ENCODE measurements at places on chromosomes 11 and 22.

GRCh38 chr11:114914231-114915005 lies 236.1 kb downstream of the NXPE2 start:
- DNase-seq, result no peak

DNA sequence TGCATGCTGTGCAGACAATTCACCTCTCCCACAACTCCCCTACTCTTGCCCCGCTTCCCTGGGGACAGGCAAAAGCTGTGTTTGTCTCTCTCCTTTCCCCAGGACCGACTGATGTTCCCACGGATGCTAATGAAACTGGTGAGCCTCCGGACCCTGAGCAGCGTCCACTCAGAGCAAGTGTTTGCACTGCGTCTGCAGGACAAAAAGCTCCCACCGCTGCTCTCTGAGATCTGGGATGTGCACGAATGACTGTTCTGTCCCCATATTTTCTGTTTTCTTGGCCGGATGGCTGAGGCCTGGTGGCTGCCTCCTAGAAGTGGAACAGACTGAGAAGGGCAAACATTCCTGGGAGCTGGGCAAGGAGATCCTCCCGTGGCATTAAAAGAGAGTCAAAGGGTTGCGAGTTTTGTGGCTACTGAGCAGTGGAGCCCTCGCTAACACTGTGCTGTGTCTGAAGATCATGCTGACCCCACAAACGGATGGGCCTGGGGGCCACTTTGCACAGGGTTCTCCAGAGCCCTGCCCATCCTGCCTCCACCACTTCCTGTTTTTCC lies 1.4 kb upstream of the MADD start:
- no peak for DNase-seq

- no peak for DNase-seq
Observed at GRCh38 chr11:47348859-47349258, 3.6 kb downstream of the MYBPC3 start.

GRCh38 chr11:33448461-33449130 lies 191.4 kb downstream of the HIPK3 start:
- DNase-seq, result no peak

DNA sequence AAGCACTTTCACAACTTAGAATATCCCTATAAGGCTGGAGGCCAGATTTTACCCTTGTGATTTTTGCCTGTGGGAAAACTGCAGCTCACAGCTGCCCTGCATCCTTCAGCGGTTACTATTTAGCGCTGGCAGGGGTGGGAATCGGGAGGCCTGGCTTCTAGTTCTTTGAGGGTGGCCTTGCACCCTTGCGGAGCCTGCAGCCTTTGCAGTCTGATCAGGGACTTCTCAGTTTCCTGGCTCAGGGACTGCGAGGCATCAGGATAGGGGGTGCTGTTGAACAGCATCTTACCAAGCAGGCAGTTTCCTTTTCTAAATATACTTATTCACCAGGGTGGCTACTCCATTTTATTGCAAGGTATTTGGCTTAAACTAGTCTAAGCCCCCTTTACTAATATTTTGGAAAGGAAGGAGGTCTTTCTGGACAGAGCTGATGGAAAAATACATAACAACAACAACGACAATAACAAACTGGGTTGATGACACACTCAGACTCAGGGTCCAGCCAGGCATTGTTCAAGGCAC lies 2.9 kb upstream of the APOA1 start:
- DNase-seq, result no peak

DNA sequence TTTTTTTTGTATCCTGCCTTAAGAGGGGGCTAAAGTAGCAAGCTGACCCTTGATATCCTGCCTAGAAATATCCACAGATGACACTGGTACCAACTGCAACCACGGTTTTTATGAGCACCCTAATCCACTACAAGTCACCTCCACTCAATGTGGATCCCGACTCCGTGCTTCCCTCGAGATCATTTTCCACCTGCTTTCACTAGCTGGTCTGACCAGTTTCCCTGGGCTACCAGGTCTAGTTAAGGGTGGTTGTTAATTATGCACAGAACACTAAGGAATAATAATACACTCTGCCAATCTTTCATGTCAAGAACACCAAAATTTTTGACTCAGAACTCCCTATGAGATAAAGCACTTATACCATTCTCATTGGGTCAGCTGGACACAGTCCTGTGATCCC lies 82.3 kb downstream of the ABTB2 start:
- no peak for DNase-seq

- DNase-seq, result no peak
Observed at GRCh38 chr11:42410251-42410955, 901.4 kb upstream of the API5 start.

- DNase-seq, result no peak
Observed at GRCh38 chr11:120258661-120259060, 18.7 kb downstream of the POU2F3 start.

DNA sequence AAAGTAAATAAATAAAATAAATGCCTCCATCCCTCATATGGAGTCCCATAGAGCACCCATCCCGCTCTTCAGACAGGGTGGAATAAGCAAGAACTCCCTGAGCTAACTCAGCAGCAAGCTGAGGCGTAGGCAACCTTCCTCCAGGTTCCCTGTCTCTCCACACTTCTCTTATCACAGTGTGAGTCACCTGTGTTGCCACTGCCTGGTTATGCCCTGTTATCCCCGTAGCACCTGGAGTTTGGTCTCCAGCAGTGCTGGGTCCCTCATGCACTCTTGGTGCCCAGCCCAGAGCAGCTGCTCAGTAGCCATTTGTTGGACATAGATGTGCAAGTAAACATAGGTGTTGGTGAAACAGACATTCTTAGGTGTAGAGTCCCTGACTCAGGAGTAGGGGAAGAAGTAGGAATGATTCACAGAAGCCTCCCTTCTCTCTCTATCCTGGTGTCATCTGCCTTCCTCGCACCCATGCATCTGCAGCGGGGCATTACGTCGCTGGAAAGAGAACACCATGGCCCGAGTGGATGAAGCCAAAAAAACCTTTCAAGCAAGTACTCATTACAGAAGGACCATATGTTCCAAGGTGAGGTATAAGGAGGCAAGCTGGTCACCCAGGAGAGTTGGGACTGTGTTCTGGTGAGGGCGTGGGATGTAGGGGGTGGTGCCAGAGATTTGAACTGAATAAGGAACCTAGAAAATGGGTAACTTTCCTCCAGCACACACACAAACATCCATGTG lies 56.0 kb downstream of the PISD start:
- no peak for DNase-seq

DNA sequence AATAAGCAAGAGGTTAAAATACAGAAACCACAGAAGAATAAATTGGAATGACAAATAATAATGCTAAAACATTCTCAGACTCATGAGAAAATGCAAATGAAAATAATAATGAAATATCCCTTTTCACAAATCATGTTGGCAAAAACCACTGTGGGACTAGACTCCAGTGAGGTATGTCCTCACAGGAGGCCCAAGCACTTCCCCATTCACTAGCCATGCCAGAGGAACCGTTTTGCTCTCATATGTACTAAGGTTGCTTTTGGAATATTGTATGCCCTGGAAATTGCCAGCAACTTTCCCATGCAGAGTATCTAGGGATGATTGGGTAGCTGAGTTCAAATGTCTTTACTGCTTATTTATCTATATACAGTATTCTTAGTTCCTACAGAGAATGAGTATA lies 106.2 kb upstream of the CHORDC1 start:
- no peak for DNase-seq

GRCh38 chr11:72617080-72617762 lies 57.0 kb downstream of the PDE2A start:
- no peak for DNase-seq

- DNase-seq, result no peak
Observed at GRCh38 chr11:26227301-26227746, 104.6 kb upstream of the ANO3 start.

DNA sequence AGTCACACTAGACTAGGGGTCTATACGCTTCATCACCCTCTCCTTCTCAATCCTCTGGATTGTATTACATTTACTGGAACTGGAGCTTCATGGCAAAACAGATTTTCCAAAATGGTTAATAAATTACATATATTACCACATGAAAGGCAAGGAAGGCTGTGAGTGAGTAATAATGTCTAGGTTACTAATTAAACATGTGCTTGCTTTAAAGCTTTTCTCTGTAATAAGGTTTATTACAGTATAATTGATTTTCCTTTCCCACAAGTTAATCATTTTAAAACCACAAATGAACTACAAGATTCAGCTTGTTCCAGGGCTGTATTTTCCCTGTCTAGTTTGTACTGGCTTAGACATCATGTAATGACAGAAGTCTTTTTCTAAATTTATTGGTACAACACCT lies 25.6 kb downstream of the MMP13 start:
- no peak for DNase-seq

DNA sequence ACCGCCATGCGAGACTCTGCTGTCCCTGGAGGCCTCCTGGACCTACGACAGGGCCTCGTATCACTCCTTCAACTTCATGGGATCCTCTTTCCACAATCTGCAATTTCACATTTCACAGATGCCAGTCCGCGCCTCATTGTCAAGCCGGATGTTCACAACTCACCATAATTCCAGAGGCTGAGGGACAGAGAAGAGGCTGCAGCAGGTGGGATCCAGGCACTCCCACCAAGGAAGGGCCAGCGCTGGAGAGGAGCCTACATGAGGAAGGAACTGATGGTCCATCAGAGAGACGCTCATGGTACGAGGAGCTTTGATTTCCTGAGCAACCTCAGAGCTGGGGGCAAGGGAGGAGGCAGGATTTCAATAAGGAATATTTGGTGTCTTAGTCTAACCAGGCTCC lies 495.0 kb downstream of the BRD1 start:
- no peak for DNase-seq

DNA sequence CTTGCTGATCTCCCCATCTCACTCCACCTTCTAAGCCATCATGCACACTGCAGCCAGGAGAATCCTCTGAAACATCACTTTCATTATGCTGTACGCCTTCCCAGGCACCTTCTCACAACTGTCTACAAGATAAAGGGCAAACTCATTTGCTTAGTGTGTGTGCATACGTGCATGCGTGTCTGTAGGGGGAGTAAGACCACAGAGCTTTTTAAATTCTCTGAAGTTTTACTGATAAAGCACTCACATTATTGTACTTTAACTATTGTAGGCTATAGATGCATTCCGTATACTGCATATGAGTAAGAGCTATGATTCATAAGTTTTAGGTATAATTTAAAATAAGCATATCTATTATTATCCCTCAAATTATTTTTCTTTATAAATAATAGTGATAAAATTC lies 15.3 kb upstream of the ANKK1 start:
- no peak for DNase-seq
